ENCODE measurements at places on chromosomes 13 and 19.

DNA sequence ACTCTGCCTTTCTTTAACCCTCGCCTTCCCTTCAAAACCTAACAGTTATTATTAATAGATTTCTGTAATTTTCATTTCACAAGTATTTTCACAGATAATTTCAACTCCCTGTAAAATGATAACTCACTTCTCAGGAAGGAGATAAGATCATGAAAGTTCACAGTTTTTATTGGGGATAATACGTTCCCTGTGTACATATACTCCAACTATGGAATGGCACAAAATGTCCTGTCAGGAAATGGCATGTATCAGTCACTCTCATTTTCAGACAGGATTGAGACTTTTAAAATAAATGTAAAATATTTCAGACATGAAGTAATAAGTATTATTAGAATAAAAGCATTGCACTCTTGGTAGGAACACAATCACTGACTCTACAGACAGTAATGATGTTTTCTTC is 932 bp upstream of the TRAPPC2B start:
- DNase-seq: no peak

- DNase-seq: no peak
Measured at GRCh38 chr13:91722267-91722884, 324.0 kb downstream of the GPC5 start.

- peak; percentile 38 for DNase-seq
Measured at GRCh38 chr19:51777570-51778462, 16.8 kb downstream of the FPR2 start.

GRCh38 chr19:42466521-42467182 is 23.9 kb upstream of the CXCL17 start:
- DNase-seq: no peak

DNA sequence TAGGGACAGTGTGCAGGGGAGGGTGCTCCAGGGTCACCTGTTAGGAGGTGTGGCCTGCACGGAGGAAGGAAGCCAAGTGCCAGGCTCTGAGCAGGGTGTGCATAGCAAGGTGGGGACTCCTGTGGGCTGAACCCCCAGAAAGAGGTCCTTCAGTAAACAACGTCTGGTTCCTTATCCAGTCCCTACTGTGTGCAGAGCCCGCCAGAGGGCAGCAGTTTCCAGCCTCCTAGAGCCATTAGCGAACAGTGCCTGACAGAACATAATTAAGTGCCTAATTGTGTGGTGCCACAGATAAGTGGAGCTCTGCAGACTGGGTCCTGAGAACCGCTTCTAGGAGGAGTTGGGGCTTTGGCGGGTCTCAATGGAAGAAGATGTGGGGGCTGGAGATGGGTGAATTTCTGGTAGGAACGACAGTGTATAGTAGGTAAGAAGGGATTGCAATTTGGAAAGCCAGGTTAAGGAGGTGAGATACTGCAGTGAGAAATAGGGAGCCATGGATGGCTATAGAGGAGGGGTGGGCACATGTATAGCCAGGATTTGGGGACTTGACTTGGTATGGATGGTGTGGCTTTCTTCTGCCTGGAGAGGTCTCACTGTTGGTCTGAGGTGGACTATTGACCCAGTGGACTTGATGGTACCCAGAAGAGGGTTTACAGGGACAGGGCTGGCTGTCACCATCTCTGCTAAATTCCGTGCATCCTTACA is 323.1 kb downstream of the ZNF536 start:
- no peak for DNase-seq

GRCh38 chr19:3914199-3914598 is 18.7 kb upstream of the NMRK2 start:
- DNase-seq: no peak

- DNase-seq: no peak
Measured at GRCh38 chr19:55228403-55229031, at the start of gene TMEM86B. TSS of gene TMEM86B (minus strand) at chr19:55228763. CDS start at chr19:55228741, 22 bp downstream.

- DNase-seq: no peak
Measured at GRCh38 chr13:100650326-100650725, 24.3 kb downstream of the TMTC4 start.

All from NK-92 treated with Interleukin-12 subunit alpha and Interleukin-12 subunit beta, amount 100 ng/mL, for 24 hours (cell line).